SIG-M5 (cell line): ENCODE measurements at places on chromosomes 5 and 9.

DNA sequence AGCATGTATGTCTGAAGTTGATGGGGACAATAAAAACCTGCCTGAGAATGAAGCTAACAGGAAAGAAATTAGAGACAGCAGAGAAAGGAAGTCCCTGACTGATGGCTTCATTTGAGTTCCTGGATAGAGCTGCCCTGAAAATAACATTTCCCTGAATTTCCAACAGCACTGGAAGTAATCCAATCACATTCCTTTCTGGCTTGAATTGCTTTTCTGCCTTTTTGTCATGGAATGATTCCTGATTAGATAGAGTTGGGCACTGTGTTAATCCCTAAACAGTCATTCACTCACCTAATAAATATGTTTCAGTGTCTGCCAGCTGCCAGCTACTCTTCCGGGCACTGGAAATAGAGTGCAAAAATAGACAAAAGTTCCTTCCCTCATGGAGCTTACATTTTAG lies 30.0 kb upstream of the SH3RF2 start:
- DNase-seq = no peak

DNA sequence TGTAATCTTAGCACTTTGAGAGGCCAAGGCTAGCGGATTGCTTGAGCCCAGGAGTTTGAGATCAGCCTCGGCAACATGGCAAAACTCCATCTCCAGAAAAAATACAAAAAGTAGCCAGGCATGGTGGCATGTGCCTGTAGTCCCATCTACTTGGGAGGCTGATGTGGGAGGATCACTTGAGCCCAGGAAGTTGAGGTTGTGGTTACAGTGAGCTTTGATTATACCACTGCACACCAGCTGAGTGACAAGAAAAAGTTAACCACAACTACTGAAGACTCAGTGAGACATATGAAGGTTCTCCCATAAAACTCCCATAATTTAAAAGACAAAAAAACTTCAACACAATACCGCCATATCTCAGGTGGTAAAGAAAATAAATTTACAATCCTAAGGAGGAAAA lies 98.0 kb downstream of the NR6A1 start:
- no peak for DNase-seq

DNA sequence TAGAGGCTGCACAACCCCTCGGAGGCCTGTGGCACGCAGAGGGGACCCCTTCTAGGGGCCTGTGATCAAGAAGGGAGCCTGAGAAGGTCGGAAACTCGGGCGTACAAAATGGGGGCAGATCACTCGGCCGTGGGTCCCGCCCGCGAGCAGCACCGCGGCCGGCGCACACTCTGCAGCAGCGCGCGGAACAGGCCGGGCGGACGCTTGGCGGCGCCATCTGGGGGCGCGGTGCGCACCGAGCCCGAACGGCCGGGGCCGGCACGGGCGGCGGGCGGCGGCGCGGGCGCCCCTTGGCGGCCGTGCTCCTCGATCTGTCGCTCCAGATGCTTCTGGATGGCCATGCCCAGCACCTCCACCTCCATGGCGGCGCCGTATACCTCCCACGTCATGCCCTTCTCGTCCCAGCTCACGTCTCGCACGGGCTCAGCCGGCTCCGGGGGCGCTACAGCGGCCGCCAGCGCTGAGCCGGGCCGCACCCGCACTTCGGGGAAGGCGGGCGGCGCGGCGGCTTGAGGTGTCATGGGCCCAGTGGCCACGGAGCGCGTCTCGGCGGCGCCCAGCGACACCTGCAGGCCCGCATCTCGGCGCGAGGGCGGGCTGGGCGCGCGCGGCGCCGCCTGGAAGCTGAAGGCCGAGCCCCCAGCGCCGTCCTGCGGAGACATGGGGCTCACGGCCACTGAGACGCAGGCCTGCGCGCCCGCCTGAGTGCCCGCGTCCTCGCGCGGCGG lies 13.1 kb downstream of the GPRIN1 start:
- no peak for DNase-seq

GRCh38 chr9:37468620-37469019 lies 3.4 kb upstream of the ZBTB5 start:
- DNase-seq = no peak

- no peak for DNase-seq
Measured at GRCh38 chr5:111552492-111552891, 40.2 kb upstream of the STARD4 start.

DNA sequence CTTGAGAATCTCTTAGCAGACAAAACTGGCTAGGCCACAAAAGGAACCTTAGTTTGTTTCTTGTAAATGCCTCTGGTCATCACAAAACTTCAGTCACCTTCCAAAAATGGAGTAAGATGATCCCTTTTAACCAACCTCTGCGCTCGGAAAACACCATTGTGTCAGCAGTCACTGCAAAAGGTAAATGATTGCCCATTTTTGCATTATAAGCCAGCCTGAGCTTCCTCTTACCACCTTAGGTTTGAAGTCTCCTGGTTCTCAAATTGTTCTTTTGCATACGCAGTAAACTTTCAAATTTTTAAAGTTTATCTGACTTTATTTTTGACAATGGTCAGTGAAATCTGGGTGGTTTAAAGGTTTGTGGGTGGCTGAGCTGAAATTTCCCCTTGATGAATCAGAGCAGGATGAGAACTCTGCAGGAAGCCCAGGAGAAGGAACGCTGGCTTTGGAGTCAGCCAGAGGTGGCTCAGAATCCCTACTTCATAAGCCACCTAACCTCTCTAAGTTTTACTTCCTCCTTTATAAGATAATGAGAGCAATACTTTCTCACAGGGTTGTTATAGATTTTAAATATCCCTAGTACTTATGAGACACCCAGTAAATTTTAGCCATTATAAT lies 131.4 kb downstream of the MED10 start:
- no peak for DNase-seq

GRCh38 chr5:38433160-38433861 lies 123.1 kb downstream of the LIFR start:
- DNase-seq = no peak

DNA sequence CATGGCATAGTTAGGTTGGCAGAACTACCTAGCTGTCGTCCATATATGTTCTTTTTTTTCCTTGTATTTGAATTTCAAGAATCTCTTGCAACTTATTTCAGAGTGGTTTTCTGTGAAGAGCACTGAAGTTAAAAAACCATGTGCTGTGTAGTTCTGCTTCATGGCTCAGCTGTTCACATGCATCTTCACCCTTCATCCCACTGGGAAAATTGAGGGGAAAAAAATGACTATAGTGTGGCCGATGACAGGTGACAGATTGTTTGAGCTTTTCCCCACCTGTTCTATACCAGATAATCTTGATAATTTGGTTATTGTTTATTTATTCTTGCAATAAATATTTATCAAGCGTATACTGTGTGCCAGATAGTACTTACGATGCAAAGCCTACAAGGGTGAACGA lies 77.8 kb downstream of the AOPEP start:
- DNase-seq = no peak

- no peak for DNase-seq
Measured at GRCh38 chr5:156815988-156816599, 34.0 kb upstream of the PPP1R2B start.

GRCh38 chr5:14732991-14733390 lies 68.5 kb downstream of the OTULIN start:
- no peak for DNase-seq

GRCh38 chr9:70412832-70413463 lies 1.5 kb downstream of the KLF9 start:
- no peak for DNase-seq

GRCh38 chr5:69364850-69365249 lies 4.5 kb downstream of the AK6 start:
- no peak for DNase-seq

GRCh38 chr9:107430071-107430470 lies 59.5 kb downstream of the KLF4 start:
- DNase-seq = no peak
